ENCODE measurements at places on chromosomes 7 and 10.

DNA sequence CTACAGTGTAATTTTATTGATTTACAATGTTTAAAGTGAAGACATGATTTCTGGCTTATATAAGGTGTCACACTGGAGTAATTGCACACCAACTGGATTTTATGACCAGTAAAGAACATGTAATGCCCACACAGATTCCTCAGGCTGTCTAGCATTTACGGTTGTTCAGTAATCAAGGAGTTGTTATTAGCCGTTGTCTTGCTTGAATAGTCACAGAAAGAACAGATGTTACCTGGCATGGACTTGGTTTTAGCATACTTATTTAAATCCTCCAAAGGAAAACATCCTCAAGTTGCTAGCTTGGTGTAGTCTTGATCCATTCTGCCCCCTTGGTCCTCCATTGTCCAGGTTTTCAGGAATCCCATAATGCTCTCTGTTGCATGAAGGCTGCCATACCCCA, 65.8 kb downstream of the POU6F2 start:
- no peak for DNase-seq

DNA sequence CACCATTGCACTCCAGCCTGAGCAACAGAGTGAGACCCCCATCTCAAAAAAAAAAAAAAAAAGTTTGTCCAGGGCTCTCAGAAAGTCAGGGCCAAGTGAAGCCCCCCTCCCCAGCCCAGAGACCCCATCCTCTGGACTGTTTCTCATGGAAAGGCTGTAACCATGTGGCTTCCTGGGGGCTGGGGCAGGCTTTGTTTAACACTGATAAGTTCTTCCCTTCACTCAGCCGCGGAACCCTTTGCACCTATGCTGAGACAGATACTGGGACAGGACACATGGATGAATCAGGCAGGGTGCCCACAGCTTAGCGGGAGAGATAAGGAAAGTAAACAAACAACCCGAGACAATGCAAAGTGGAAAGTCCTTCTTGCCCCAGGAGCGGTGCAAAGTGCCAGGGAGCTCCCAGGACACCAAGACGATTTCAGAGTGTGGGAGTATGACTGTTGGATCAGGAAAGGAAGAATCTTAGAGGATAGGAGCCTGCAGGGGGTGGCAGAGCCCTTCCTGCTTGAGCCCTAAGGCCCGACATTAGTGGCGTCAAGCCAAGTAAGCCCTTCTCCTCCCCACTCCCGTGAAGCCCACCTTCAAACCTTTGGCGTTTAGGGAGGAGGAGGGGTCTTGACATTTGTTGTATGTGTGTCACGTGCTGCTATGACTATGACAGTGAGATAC, 11.6 kb downstream of the MLXIPL start:
- no peak for DNase-seq

- DNase-seq, result no peak
These were observed 34.1 kb upstream of the ARMC3 start for GRCh38 chr10:22893781-22894180.

DNA sequence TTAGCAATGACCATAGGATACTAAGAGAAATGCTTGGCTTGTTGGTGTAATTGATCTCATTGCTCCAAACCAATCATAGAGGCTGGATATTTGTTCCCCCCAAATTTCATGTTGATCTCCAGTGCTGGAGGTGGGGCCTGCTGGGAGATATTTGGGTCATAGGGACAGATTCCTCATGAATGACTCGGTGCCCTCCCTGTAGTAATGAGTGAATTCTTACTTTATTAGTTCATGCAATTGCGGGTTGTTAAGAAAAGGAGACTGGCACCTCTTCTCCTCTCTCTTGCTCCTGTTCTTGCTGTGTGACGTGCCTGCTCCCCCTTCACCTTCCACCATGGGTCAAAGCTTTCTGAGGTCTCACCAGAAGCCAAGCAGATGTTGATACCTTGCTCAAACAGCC, 630.1 kb downstream of the CALN1 start:
- DNase-seq, result no peak

DNA sequence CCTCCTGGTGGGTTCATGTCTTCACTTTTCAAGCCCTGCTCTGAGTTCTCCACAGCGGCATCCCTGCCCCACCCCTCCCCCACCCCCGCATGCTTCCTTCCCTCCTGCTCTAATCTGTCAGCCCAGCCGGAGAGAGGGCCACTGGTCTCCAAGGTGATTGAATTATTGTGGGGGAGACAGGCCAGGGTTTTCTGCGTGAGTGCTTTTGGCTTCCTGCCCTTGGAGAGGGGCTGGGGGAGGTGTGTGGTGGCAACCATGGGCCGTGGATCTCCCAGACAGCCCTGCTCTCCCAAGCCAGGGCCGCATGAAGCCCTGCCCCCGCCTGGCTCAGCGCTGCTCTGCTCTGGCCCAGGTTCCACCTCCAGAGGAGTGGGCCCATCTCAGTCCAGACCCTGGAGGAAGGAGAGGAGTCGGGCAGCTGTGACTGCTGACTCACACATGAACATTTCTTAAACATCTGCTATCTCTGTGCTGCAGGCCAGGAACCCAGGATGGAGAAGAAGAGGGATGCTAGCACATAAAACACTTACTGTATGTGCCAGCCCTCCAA, 109.9 kb downstream of the ZMIZ1 start:
- no peak for DNase-seq

DNA sequence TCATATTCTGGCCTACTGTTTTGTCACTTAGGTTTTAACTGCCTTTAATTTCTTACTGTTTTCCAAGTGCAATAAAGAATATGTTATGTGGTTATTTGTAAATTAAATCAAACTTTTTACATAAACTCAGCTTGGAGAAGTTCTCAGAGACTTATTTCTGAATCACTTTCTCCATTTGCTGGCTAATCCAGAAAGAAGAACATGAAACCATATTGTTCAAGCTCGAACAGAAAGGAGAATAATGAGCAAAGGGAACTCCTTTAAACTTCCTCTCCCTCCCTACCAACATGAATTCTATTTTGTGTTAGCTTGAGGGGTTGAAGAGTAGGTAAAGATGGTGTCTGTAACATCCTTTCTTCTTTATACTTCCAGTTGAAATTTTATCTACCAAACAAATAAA, 52.3 kb downstream of the SHTN1 start:
- no peak for DNase-seq

GRCh38 chr10:29880856-29881255, 178.5 kb downstream of the JCAD start:
- no peak for DNase-seq

DNA sequence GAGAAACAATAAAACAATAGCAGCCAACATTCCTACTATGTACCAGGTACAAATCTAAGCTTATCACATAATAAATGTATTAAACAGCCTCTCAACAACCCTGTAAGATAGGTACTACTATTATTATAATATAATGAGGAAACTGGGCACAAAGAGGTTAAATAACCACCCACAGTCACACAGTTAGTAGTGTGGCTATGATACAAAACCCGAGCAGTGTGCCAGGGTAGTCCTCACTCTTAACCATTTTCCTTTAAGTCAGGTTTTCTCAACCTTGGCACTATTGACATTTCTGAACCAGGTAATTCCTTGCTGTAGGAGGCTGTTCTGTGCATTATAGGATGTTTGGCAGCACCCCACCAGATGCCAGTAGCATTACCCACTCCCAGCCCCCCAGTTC, 48.8 kb downstream of the DNAJC1 start:
- DNase-seq, result no peak

DNA sequence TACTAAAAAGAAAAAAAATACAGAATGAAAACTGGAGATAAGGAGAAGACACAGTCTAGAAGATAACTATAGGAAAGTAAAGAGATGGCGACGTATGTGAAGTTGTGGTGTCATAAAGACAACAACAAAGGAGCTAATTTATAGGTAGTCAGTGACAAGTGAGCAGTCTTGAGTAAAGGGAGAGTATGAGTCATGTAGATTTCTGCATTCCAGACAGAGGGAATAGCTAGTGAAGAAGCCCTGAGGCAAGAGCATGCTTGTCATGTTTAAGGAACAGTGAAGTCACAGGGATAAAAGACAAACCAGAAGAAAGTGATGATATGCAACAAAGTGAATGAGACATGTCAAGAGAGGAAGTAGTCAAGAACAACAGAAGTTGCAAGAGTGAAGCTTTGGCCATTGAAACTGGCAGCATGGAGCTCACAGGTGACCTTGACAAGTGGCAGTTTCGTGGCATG, 2.3 kb upstream of the MIOS start:
- no peak for DNase-seq

DNA sequence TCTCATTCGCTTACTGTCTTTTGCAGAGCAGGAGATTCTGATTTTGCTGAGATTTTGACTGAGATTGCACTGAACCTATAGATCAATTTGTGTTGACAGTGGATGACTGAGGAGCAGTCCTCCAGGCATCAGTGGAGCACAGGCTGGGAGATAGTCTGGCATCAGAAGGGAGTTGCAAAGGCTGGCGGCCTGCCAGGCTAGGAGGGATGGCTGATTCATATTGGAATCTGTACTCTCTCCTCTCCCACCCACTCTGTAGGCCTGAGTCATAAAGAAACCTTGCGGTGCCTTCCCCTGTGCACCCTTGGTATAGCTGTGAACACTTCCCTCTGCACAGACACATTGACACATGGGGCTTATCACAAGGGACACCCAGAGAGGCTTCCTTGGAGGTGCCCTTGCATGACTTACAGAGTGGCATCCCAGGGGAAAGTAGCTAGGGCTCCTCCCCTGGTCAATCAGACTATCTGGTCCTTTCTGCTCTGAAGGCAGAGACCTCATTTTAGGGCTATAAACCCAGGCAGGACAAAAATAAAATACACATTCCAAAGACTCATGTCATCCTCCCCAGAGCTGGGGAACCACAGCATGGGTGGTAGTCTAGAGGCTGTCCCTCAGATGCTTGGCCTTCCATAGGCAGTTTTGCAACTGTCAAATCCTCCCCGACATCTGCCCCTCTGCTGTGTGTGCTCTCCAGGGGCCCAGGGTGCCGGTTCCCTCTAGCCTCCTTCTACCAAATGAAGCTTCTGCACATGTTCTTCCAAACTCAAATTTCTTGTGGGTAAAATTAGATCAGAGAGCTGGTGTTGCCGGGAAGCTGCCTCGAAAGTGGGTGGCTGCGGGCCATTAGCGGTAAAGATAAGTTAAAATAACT, 37.4 kb upstream of the EEPD1 start:
- DNase-seq, result no peak

DNA sequence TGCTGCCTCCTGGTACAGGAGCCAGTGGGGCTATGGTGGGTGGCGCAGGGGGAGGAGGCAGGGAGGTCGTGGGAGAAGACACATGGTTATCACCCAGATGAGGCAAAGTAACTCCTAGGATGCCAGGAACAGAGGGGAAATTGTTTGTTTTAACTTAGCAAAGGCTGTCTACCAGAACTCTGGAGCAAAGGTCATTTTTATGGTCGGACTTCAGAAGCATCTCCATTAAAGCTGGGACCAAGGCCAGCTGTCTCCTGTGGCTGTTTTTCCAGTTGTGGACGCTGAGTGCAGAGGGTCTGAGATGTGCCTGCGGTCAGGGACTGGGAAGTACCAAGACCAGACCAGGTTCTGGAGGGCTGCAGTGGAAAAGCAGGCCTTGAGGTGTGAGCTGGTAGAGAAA, 525.9 kb upstream of the FOXK1 start:
- DNase-seq, result no peak

All from neural crest cell (in vitro differentiated cells).